CD8-positive, alpha-beta T cell (primary cell): ENCODE measurements at places on chromosomes 6 and 20.

DNA sequence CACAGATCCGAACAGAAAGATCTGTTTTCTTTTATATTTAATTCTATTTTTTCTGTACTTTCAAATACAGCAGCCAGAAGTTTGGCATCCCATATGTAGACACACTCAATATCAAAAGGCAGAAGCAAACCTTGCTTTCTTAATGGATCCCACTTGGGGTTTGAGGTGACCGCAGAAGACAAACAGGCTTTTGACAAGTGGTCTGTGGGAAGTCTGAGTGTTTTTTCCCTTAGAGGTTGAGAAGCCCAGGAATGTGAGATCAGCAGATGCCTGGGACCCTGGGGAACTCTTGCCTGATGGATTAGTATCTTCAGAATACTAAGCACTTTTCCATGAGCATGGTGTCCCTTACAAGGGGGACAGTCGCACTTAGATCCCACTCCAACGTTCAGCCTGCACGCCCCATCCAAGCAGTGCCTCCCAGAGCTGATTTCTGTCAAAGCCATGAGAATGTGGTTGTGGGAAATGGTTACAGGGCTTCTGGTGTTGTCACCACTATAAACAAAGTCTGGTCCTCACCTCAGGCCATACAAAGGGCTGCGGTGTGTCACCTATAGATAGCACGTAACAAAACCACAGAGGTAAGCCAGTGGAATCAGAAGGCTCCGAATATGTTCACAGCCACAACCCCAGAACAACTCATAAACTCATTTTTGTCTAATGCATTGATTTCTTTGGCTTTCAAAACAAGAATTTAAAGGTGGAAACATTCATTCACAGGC lies 12.7 kb downstream of the IL17F start:
- peak; percentile 50 for DNase-seq

- DNase-seq, result no peak
Measured at GRCh38 chr6:162463576-162463975, 264.0 kb downstream of the PRKN start.

DNA sequence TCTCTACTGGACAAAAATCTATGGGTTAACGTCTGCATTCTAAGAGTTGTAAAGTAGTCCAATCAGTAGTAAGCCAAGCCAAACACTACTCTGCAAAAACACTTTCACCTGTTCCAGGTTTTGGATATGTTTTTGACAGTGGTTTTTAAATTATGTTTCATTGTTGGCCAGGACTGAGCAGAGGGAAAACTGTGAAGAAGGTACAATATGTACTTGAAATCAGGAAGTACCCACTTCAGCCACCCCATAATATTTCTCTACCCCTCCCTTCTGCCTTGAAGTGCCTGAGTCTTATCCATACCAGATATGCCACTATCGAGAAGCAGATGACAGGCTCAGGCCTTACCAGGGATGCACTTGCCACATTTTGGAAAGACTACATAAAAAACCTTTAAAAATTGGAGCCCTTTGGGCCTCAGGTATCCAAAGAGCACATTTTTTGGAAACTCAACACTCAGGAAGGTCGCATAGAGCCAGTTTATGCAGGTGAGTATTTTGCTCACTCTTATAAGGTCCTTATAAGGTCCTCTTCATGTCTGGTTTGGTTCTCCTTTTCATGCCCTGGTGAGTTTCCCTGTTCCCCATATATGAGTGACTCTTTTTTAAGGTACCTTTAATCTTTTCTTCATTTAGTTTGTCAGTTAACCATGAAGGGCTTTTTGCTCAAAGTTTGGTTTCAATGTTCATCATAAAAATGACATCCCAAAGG lies 859.3 kb upstream of the FLRT3 start:
- DNase-seq, result no peak

GRCh38 chr6:109235481-109236038 lies 140.3 kb downstream of the CEP57L1 start:
- no peak for DNase-seq

GRCh38 chr6:20135677-20136268 lies 76.5 kb downstream of the MBOAT1 start:
- DNase-seq, result no peak

GRCh38 chr6:71733970-71734899 lies 152.1 kb upstream of the RIMS1 start:
- no peak for DNase-seq

GRCh38 chr6:74656453-74656852 lies 549.4 kb downstream of the COL12A1 start:
- DNase-seq, result no peak

GRCh38 chr6:134703206-134703605 lies 246.7 kb downstream of the ALDH8A1 start:
- no peak for DNase-seq
